Psoas muscle (tissue), 8 donors: ENCODE measurements at places on chromosomes 16 and 17. TPM values are rescaled to one million over a fixed set of nuclear protein-coding genes. Genes with fewer than 3 reads are reported as not detected.

NXPH3 gene
- polyA plus RNA-seq = 0.39 TPM

- DNase-seq = no peak
- H3K4me3 ChIP-seq = no peak overlapping the region
- H3K4me1 ChIP-seq = peaks cover 7% of the 10 kb centered on the region
- H3K36me3 ChIP-seq = no peaks in the 10 kb centered on the region
- no peaks in the 10 kb centered on the region for H3K27me3 ChIP-seq
- no peak overlapping the region for H3K27ac ChIP-seq
These were observed 16.4 kb downstream of the SLC5A10 start for GRCh38 chr17:18968345-18968744.

DNA sequence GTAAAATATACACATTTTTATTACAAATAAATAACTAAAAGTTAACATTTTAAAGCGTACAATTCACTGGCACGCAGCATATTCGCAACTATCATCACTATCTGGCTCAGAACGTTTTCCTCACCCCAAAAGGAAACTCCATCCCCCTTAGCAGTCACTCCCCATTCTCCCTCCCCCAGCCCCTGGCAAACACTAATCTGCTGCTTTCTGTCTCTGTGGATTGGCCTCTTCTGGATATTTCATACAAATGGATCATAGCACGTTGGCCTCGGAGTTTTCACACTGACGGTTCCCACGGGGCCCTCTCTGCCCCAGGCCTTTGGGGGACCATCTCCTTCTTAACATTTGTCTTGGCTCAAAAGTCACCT, 64.6 kb downstream of the RTN4RL1 start:
- H3K27me3 ChIP-seq = no peaks in the 10 kb centered on the region
- no peak overlapping the region for H3K27ac ChIP-seq
- H3K36me3 ChIP-seq = no peaks in the 10 kb centered on the region
- DNase-seq = no peak
- no peak overlapping the region for H3K4me3 ChIP-seq
- peaks cover 13% of the 10 kb centered on the region for H3K4me1 ChIP-seq

SLFN14 gene
- polyA plus RNA-seq = 0.01 TPM

DNA sequence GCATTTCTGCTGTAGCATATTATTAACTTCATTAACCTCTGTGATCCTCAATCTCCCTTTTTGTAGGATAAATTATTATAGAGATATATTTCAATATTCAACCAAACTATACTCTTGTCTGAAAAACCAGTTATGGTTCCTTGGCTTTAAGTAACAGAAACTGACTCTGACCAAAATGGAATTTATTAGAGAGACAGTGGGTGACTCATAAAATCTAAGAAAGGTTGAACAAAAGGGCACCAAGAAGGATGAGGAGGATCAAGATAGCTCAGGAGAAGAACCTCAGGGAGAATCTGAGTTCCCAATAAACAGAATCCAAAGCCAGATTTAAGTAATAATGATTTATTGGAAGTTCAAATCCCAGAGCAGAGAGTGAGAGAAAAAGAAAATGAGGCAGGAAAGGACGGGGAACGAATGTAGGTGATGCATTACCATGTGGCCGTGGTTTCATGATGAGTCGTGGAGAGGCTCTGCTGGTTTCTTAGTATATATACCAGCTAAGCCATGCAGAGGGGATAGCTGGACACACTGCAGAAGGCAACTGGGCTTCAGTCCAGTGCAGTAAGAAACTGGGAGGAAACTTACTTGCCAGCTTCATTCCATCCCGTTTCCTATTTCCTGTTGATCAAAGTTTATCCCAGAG, 151.5 kb upstream of the GOT2 start:
- no peaks in the 10 kb centered on the region for H3K36me3 ChIP-seq
- no peaks in the 10 kb centered on the region for H3K27me3 ChIP-seq
- H3K4me3 ChIP-seq = no peak overlapping the region
- no peak for DNase-seq

C16orf92 gene
- polyA plus RNA-seq = not detected

GRCh38 chr16:61465285-61465684, 571.0 kb downstream of the CDH8 start:
- no peaks in the 10 kb centered on the region for H3K4me1 ChIP-seq
- H3K4me3 ChIP-seq = no peak overlapping the region
- no peak for DNase-seq
- H3K27ac ChIP-seq = no peak overlapping the region
- no peaks in the 10 kb centered on the region for H3K36me3 ChIP-seq

ZFP3 gene
- polyA plus RNA-seq = 3.7 TPM

DNA sequence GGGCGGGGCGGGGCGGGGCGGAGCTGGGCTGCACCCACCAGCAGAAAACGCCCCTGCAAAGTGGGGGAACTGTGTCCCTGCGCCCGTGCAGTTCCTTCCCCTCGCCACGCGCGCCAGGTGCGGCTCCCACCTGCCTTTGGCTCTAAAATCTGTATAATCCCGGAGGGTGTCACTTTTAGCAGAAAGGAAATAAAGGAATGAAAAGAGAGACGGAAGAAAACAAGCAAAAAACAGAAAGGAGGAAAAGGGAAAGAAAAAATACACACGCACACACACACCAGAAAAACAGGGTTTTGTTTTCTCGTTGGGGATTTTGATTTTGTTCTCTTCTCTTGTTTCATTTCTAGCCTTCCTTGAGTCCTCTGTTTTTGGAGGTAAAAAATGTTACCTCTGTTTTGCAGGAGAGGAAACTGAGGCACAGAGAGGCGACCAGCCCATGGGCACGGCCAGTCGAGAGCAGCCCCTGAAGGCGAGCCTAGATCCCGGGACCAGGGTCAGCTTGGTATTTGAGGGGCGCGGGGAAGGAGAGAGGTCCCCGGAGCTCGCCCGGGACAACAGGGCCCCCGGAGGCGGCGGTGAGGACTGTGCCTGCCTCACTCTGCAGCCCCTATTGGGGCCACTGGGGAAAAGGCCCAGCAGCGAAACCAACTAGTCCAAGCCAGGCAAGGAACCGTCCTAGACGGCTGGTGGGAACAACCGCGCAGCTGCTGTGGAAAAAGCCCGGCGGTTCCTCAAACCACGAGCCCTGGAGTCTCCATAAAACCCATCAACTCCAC, 594 bp upstream of the CARHSP1 start:
- peaks cover 4% of the 10 kb centered on the region for H3K4me1 ChIP-seq
- DNase-seq = no peak
- peaks cover 8% of the 10 kb centered on the region for H3K27me3 ChIP-seq
- H3K27ac ChIP-seq = no peak overlapping the region
- H3K4me3 ChIP-seq = peak overlapping the region; percentile 72
- H3K36me3 ChIP-seq = no peaks in the 10 kb centered on the region

GRCh38 chr17:64443086-64443760, 5.7 kb upstream of the MILR1 start:
- no peaks in the 10 kb centered on the region for H3K4me1 ChIP-seq
- H3K4me3 ChIP-seq = no peak overlapping the region
- no peak overlapping the region for H3K27ac ChIP-seq
- no peaks in the 10 kb centered on the region for H3K27me3 ChIP-seq
- H3K36me3 ChIP-seq = no peaks in the 10 kb centered on the region

CFAP52 gene
- 0.12 TPM for polyA plus RNA-seq

TP53TG3C gene
- polyA plus RNA-seq = not detected

CANT1 gene
- polyA plus RNA-seq = 34.3 TPM
